ENCODE measurements at places on chromosomes 16 and 17.

DNA sequence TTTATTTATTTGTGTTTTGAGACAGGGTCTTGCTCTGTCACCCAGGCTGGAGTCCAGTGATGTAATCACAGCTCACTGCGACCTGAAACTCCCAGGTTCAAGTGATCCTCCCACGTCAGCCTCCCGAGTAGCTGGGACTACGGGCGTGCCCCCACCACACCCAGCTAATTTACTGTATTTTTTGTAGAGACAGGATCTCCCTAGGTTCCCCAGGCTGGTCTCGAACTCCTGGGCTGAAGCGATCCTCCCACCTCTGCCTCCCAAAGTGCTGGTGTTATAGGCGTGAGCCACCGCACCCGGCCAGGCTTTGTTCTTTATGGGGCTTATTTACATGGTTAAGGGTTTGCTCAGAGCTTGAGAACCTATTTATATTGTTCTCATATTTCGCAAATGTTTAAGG, 5.8 kb upstream of the MEIOB start:
- no peak for DNase-seq

DNA sequence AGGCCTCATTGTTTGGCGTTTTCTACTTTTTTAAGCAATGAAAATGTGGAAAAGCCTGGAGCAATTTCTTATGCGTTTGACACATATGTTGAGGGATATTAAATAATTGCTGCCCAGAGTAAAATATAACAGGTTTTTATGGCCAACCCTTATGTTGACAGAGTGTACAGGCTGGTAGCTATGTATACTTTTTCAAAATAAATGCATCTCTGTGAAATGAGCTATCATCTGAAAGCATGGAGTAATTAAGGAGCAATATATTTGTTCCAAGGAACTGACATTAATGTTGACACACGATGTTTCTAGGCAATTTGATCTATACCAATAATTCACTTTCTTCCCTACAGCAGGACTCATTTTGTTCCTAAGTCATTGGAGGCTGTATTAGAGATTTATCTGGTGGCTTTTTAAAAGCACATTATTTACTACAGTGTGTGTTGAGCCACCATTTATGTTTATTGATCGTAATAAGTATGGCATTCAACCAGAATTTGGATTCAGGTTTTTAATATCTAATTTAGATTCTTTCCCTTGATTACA, 11.9 kb upstream of the KRT20 start:
- no peak for DNase-seq

- DNase-seq: no peak
These were observed 70.6 kb downstream of the MARCHF10 start for GRCh38 chr17:62737513-62737912.

GRCh38 chr17:42296012-42296411, 7.7 kb downstream of the STAT5A start:
- no peak for DNase-seq

GRCh38 chr16:24015923-24016322, 180.1 kb downstream of the PRKCB start:
- no peak for DNase-seq

- no peak for DNase-seq
These were observed 19.8 kb downstream of the HOXB1 start for GRCh38 chr17:48510761-48511604.

DNA sequence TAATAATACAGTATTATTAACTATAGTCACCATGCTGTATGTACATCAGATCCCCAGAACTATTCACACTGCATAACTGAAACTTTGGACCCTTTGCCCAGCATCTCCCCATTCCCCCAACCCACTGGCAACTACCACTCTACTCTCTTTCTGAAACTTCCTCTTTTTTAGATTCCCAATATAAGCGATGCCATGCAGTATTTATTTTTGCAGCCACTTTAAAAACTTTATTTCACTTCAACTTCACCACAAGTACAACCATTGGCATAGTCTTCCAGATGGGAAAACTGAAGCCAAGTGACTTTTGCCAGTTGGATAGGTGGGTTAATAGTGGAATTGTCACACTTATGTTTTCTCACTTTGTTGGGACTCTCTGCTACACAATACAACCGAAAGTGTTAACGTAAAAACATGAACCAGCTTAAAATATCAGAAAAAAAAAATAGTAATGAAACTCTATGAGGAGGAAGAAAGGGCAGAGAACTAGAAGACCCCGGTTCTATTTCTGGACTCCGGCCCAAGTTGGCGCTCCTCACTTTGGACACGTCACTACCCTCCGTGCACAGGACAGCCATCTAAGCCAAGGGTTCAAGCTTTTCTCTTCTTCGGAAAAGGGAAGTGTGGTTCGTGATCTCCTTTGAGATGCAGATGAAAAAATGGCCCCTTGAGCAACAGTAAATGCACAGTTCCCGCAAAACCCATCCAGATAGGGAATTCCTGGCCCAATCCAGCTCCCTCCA, 743 bp downstream of the SHCBP1 start:
- no peak for DNase-seq

GRCh38 chr16:79112462-79112861, 488.1 kb downstream of the MAF start:
- DNase-seq: no peak

DNA sequence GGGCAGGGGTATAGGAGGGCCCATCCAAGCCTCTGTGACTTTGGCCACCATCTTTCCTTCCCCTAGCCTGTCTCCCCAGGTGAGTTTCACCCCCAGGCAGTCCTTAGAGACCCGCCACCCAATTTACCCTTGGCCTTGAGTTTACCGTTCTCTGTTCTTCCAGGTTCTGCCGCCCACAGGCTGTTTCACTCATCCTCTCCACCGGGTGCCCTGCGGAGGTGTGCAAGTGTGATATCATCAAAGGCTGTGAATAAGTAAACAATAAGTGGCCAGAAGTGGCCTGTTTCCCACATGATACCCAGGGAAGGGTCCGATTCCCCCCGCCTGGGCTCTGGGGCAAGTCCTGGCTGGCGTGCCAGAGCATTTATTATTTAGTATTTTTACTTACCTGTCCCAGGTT, 15.1 kb upstream of the TLCD3B start:
- DNase-seq: no peak

DNA sequence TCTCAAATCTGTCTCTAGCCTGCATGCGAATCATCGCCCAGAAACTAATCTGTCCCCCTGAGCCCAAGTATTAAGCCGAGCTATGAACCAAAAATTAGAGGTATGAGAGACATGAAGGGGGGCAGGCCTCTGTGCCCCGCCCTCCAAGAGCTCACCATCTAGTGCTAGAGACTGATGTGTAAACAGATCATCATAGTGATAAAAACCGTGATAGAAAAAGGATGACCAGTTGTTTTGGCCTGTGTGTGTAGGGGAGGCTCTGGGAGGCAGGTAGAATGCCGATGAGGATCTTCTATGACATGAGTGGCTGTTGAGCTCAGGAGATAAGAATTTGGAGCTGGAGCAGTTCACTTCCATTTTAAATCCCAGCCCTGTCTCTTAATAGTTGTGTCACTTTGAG, 89.1 kb upstream of the TBX2 start:
- DNase-seq: no peak

GRCh38 chr16:77918809-77919707, 103.3 kb upstream of the CLEC3A start:
- no peak for DNase-seq

GRCh38 chr17:43667947-43668348, 6.2 kb upstream of the MEOX1 start:
- DNase-seq: no peak

DNA sequence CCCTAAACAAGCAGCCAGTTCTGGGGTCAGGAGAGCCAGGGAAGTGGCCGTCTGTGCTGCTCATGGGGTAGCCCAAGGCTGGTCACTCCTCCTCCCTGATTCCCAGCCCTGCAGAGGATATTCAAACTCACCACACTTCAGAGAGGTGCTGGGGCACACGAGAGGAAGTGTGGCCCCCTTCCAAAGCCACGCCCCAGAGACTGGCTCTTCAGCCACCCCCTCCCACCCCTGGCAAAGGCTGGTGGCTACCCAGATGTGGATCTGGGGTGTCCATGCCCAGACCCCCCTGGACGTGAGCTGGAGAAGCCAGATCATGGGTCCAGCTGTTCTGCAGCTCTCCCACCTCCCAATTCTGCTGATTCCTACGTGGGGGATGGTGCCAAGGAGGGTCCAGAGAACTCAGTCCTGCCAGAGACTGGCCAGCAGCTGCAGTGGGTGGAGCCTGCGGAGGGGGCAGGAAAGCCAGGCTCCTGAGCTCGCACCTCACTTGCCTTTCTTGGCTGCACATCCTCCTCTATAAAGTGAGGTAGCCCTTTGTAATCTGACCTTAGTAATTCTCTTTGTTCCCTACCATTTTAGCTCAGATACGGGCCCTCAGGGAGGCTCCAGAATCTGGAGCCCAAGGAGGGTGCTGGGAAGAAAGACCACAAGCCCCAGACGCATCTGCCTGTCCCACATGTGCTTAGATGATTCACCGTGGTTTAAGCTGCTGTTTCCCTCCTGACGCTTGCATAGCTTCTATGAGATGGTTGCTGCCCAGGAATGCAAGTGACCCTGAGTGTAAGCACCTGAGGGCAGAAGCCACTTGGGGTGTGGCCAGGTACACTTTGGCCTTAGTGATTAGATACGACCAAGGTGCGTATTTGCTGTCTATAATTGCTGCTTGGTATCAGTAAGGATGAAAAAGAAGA, 15.3 kb downstream of the SDK2 start:
- no peak for DNase-seq

DNA sequence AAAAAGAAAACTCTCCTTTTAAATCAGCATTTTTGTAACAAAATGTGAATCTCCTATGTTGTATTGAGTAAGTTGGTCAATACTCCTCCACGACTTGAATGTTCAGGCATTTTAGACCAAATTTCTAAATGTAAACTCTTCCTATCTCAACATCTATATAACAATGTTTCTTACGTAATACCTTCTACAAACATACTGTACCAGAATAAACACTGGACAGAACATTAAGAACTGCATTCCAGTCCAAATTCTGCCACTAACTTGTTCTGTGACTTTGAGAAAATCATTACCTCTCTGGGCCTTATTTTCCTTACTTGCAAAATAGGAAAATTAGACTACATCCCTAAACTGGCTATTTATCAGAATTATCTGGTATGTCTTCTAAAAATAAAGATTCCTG, 40.1 kb downstream of the AKAP10 start:
- no peak for DNase-seq

- DNase-seq: no peak
These were observed 637 bp downstream of the RPL23A start for GRCh38 chr17:28720247-28720996.
